Stimulated activated naive CD8-positive, alpha-beta T cell treated with anti-CD3 and anti-CD28 coated beads, Interleukin-15, amount 100 ng/mL, for 72 hours (primary cell): ENCODE measurements at places on chromosomes 16 and 17.

- DNase-seq: no peak
Measured at GRCh38 chr17:320809-321385, 31.7 kb downstream of the RPH3AL start.

DNA sequence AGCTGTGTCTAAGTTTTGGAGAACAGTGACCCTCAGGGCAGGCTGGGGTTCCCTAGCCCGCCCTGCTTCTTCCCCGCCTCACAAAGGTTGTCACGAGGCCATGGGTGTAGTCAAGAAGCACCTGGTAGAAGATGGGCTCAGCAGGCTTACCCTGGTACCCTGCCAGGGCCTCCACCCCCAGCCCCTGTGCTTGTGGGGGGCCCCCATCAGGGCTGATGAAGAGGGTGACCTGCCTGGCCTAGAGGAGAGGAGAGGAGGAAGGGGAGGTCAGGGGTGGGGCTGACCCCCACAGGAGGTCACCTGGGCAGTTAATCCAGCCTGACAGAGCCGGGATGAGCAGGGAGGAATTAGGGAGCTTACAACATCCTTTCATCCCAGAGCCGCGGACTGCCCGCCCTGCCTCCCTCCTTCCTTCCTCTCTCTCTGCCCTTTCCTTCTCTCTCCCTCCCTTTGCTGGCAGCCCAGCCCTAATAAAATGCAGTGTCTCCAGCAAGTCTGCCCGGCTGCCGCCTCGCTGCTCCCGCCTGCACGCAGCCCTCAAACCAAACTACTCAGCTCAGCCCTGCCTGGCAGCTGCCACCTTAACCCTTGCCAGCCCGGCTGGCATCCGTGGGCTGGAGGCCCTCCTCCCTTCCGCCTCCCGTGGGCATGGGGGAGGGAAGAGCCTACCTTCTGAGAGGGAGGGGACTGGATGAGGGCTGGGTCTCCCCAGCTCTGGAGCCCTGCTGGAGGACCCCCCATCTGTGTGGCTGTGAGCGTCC is 7.2 kb downstream of the DLX3 start:
- no peak for DNase-seq

DNA sequence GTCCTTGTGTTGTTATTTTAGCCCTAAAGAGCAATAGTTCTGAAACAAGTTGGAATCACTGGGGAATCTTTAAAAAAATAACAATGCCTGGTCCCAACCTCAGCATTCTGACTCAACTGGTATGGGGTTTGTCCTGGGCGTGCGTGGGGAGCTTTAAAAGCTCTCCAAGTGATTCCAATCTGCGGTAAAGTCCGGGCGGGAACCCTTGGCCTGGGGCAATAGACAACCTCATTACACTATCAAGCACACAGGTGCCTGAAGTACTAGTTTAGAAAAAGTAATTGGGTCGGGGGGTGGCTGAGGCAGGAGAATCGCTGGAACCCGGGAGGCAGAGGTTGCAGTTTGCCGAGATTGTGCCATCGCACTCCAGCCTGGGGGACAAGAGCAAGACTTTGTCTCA is 4.4 kb downstream of the STX8 start:
- no peak for DNase-seq

DNA sequence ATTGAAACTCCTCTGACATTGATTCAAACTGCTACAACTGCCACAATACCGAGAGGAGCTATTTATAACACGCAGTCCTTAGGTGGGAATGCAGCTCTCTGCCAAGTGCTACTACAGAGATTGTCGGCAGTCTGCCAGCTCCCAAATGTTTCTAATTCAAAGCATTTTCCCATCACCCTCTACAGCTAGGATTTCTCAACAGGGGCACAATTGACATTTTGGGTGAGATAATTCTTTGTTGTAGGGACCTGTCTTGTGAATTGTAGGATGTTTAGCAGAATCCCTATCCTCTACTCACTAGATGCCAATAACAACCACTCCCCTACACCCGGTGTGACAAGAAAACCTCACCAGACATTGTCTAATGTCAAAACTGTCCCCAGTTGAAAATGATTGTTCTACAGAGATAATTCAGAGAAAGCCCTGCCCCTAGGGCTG is 7.8 kb upstream of the N4BP1 start:
- DNase-seq: no peak

GRCh38 chr16:27625050-27625697 is 75.2 kb downstream of the KATNIP start:
- no peak for DNase-seq
